ENCODE measurements at places on chromosomes 16 and 17.
A peak's percentile ranks its signal among the peaks of the same experiment; 100 is the strongest.

DNA sequence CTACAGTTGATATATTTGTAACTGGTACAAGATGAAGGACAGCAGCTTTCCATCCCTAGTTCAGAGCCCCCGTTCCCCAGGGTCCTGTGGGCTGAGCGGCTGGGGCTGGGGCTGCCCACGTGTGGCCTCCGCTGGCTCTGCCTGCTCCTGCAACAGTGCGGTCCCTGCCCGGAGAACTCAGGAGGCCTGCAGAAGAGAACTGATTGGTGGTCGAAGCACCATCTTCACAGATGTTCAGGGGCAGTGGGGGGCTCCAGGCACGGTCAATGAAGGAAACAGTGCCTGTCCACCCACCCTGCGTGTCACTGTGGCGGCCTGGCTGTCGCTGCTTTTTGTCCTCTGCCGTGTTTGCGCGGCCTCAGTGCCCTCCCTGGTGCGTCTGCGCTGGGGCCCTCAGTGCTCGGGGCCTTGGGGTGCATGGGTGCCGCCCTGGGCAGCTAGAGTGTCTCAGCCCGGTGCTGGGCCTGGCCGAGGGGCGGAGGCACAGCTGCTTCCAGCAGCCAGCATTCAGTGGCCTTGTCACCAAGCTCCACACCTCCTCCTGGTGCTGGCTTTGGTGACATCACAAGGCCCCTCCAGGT is 4.2 kb upstream of the NUDT16L1 start:
- no peak for DNase-seq

GRCh38 chr16:825341-826061 is 25.0 kb upstream of the GNG13 start:
- DNase-seq: no peak

- no peak for DNase-seq
Measured at GRCh38 chr17:57142925-57143324, 57.9 kb downstream of the AKAP1 start.

DNA sequence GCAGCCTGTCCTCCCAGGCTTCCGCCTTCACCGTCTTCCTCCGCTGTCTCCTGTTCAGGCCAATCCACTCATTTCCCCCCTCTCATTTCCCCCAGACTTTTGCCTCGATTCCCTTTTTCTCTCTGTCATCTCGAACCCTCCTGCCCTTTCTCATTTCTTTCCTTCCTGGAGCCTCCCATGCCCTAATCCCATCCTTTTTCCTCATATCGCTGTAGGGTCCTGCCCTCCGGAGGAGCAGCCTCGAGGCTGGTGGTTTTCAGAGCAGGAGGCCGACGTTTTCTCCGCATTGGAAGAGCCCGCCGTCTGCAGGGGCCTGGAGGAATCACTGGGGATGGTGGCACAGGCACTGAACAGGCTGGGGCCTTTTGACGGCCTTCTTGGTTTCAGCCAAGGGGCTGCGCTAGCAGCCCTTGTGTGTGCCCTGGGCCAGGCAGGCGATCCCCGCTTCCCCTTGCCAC is 597 bp downstream of the OVCA2 start:
- no peak for DNase-seq

DNA sequence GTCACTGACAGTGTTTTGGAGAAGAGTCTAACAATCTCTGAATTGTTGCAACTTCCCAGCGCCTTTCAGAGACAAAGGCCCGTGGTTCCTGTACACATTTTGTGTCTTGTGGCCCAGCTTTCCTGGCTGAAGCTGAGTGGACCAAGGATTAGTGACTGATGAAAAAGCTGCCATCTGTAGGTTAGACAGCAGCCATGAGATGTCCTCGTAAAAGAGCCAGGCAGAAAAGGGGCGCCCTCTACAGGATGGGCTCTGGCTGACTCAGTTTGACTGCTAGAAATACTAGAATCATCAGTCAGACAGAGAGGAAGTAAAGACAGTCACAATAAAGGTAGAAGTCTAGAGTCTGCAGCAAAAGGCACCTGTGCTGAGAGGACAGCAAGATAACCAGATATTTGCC is 26.5 kb upstream of the NF1 start:
- DNase-seq: peak; percentile 46

Measured in stimulated activated CD4-positive, alpha-beta T cell treated with anti-CD3 and anti-CD28 coated beads, TNF-alpha, amount 100 ng/mL, for 48 hours (primary cell).